Stimulated activated CD4-positive, alpha-beta T cell treated with anti-CD3 and anti-CD28 coated beads, Interleukin-15, amount 100 ng/mL, for 24 hours (primary cell): ENCODE measurements at places on chromosomes 4 and X.

- DNase-seq, result no peak
Observed at GRCh38 chrX:136202889-136203288, 48.3 kb downstream of the MAP7D3 start.

DNA sequence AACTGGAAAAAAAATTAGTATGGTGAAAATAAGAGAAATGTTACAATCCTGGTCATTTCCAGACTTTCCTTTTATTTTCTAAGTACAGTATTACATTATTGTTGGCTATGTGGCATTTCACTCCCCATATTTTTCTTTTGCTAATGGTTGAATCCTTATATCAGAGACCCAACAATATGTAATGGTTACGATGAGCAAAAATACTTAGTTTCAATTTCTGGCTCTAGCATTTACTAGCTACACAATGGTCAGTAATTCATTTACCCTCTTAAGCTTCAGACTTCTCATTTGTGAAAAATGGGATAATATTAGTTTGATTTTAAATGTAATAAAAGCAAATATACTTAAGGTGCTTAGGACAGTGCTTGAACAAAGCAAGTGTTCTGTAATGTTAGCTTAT lies 942.9 kb upstream of the PABPC4L start:
- no peak for DNase-seq

DNA sequence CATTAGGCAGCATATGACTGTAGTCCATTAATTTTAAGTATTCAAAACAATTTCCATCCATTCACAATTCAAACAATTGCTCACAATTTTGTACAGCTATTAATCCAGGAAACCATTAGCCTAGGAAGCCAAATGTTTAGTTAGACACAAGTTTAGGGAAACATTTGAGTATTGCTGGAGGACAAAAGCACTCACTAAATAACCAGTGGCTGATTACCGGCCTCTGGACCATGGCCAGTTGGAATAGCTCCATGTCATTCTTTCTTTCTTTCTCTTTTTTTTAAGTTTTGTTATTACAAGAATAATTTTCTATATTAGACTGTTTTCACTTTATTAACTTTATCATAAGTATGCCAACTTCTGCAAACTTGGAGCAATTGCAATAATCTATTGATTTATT lies 31.3 kb downstream of the TRIML2 start:
- no peak for DNase-seq

DNA sequence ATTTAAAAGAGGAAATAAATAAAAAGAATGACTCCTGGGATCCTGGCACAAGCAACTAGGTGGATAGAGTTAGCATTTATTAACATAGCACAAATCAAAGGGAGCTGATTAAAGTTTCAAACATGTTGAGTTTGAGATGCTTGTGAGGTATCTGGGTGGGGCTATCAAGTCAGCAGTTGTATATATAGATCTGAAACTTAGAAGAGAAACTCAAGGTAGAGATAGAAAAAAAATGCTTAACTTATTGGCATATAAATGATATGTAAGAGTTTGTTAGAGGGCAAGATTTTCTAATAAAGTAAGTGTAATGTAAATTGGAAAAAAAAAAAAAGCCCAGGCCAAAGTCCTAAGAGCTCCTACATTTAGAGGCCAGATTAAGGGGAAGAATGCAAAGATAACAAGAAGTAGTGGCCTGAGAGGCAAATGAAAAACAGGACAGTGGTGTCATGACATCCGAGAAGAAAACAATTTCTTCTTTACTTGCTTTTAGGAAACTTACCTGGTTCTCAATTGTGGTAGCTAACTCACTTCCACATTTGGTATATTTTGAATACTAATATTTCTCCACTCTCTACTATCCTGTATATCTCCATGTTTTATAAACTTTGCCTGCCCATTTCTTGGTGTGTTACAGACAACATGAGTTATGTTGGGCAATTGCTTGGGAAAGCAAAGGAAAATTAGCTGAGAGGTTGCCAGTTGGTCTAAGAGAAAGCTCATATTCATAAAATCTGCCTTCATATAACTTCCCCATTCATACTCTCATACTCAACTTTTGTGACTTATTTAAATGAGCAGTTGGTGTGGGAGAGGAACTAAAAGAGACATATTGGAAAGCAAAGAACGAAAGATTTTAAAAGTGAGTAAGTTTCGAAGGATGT lies 169.2 kb downstream of the PARM1 start:
- no peak for DNase-seq

DNA sequence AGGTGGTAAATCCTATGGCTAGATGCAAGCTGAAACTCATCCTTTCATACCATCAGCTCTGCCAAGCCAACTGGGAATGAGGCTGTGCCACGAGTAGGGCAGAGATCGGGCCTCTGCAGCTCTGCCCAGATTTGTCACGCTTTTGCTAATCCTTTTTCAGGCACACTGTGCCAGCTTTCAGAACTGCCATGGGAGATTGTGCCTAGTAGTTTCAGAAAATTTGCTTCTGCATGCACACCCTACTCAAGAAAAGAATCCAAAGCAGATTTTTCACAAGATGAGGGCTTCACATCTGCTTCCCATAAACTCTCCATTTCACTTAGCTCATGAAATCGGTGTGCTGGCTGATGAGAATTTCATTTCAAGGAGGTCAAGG lies 3.3 kb upstream of the ADH7 start:
- DNase-seq, result no peak

- DNase-seq, result peak; percentile 52
Observed at GRCh38 chr4:53563824-53564223, 27.5 kb downstream of the LNX1 start.

- no peak for DNase-seq
Observed at GRCh38 chrX:131801911-131802310, 221.2 kb upstream of the STK26 start.

DNA sequence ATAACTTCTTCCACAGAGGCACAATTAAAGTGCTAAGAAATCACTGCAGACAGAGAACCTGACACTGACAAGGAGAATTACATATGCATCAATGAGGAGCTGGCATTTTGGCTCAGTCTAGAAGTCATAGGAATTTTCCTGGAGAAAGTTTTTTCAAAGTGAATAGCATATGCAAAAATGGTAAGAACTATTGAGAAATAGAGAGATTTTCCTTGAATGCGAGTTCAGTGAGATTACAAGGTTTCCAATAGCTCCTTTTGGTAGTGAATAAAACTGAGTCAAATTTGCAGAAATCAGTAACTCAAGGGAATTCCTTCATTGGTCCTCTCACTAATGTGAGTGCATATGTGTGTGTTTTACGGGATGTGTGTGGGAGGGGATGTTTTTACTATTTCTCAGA lies 557.5 kb downstream of the PPARGC1A start:
- DNase-seq, result no peak

- DNase-seq, result no peak
Observed at GRCh38 chrX:68571292-68571609, 72.4 kb downstream of the YIPF6 start.

GRCh38 chr4:51840781-51841180 lies 2.2 kb upstream of the DCUN1D4 start:
- DNase-seq, result no peak

GRCh38 chrX:49137492-49137891 lies 14.0 kb upstream of the GPKOW start:
- DNase-seq, result no peak

- DNase-seq, result peak; percentile 36
Observed at GRCh38 chrX:104565791-104566680, at the start of gene IL1RAPL2. Gene IL1RAPL2 (plus strand): TSS chrX:104566199.

DNA sequence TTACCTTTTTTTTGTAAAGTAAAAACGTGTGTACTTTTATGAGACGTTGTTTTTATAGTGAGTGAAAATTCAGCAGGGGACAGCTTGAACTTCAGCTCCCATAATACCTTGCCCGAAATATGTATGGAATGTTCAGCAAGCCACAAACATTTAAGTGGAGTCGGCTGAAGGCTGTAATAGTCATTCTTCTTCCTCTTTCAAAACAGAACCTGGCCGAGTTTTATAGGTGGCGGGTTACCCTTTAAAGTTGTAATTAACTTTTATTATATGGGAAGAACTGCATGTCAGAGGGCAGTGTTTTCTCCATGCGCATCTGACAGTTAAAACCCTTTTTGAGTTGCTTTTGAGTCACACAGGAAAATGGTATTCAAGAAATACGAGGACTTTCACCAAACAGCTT lies 50.7 kb downstream of the CLDN34 start:
- no peak for DNase-seq

- DNase-seq, result no peak
Observed at GRCh38 chr4:53782458-53782845, 191.2 kb upstream of the LNX1 start.

DNA sequence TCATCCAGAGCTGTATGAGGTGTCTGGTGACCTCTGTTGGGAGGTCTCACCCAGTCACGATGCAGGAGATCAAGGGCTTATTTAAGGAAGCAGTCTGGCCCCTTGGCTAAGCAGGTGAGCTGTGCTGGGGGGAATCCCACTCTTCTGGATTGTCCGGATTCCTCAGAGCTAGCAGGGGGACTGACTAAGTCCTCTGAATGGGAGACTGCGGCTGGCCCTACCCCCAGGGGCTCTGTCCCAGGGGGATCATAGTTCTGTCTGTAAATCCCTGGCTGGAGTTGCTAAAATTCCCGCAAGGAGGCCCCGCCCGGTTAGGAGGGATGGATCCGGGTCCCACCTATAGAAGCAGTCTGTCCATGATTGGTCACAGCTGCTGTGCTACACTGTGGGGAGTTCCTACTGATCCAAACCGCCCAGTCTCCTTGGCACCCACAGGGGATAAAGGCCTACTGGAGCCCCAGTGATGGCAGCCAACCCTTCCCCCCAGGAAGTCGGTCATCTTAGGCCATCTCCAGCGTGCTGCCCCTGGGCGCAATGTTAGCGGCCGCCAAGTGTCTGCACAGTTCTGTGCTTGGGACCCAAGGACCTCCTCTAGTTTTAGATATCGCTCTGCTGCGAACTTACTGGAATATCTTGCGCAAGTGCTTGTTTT lies 118.2 kb upstream of the KLF8 start:
- DNase-seq, result no peak

DNA sequence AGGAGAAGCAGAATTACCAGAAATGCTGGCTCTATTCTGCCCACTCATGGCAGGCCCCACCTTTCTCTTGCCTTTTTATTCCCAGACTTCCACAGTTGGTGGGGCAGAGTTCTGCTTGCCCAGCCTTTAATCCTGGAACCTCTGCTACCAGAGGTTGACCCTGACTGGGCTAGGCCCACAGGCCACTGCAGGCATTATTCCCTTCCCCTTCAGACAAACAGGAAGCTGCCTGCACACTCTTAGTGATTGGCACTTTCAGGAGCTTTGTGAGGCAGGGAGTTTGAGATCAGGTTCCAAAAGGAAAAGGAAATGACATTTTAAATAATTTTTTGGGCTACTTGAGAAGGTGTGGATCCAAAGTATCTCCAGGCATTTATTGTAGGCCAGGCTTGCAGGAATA lies 18.8 kb downstream of the MSN start:
- no peak for DNase-seq

DNA sequence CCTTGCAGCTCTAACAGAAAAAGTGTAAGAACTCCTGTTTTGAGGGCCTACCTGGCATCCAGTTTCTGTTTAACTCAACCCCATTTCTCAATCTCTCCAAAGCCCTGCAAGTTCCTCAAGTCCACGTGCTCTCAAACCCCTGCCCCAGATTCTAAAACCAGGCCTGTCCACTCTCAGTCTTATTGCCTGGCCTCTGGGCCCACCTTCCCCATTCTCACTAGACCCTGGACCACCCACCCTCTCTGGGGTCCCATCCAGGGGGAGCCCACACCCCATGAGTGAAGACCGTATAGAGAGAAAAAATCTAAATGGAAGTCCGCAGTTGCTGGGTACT lies 58.3 kb downstream of the TLR10 start:
- no peak for DNase-seq

DNA sequence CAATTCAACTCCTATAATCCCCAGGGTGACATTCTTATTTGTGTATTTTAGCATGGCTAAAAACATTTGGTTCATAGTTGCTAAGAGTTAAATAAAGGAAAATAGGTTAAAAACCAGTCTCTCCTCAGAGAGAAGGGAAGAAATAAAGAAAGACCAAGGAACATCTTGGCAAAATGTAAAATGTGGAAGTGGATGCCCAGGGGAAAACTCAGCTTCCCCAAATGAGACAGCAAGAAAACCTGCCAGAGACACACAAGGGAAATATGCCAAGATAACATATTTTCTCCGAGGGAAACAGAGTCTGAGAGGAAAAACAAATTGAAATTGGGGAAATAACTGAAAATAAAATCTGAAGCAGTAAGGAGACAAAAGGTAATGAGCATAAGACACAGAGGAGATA lies 1569.3 kb downstream of the PCDH18 start:
- no peak for DNase-seq

- DNase-seq, result no peak
Observed at GRCh38 chr4:83013420-83013867, 2.8 kb upstream of the LIN54 start.
